ENCODE measurements at places on chromosomes 2 and 18. TPM values are rescaled to one million over a fixed set of nuclear protein-coding genes. Genes with fewer than 3 reads are reported as not detected.

GRCh38 chr18:11529081-11529480, 80.3 kb upstream of the SLC35G4 start:
- DNase-seq: no peak

- no peak for DNase-seq
Observed at GRCh38 chr18:62455222-62455621, 67.6 kb upstream of the ZCCHC2 start.

- no peak for DNase-seq
Observed at GRCh38 chr18:23272498-23273232, 137.4 kb downstream of the CABLES1 start.

DNA sequence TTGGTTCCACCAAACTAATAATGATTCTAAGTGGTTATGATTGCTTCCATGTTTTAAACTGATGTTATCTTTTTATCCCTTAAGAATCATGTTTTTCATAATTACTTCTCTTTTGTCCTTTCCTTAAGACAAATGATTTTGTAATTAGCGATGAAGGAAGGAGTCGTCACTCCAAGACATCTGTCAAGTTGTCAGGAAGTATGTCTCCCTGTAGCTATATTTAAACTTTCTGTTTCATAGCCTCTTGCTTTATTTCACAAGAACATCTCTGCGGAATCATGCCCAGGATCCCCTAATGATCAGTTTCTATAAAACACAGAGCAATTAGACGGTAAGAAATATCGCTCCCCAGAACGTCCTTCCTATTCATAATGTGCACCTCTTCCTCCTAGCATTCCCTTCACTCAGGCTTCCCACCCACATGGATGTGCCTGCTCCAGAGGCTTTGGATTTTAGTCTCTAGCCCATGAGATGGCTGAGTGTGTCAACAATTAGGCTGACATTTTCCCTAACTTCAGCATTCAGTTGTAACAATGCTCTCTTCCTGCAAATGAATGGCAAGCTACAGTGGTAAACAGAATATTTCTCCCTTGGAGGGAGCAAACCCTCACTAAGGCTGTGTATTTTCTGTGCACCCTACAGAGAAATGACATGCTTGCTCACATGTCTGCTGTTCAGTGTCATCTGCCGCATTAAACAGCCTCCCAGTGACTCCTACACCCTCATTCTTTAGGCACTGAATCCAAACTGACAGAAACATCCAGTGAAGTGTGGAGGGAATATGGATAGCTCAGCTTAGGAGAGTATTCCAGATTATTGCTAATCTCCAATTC, 879.6 kb upstream of the CELF4 start:
- no peak for DNase-seq

GRCh38 chr2:37872192-37872750, 52.8 kb upstream of the RMDN2 start:
- DNase-seq: no peak

DNA sequence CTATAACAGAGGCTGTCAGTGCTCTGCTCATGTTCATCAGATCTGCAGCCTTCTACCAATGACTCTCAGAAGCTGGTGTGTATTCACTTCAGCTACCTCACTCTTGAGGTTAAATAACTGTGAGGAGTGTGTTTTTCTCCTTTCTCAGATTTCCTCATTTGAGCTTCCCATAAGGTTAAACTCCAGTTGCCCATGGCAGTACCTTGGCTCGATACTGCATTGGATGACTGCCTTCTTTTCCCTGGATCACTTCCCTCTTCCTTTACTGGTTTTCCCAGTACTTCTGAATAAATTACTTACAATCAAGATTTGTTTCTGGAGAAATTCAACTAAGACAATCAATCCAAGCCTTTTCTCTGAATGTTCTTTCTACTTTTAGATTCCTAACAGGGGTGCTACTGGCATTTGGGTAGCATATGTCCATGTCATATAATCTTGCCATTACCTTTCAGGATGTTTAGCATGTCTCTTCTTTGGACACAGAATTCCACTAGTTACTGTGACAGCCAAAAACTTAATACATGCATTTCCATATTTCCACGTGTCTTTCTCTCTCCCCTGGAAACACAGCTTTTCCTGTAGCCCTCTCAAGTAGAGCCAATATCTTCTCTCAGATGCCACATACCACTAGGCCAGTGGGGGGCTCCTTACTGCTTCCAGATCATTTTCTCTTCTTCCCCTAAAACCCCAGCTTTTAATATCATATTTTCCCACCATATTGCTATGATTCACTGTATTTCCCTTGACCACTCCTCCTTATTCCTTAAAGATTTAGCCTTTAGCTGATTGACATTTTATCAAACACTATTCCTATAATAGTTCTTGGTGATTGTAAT, 15.0 kb upstream of the SPOPL start:
- no peak for DNase-seq

- DNase-seq: no peak
Observed at GRCh38 chr2:205771666-205772065, 89.4 kb downstream of the NRP2 start.

GRCh38 chr18:57976230-57976773, 67.7 kb upstream of the NEDD4L start:
- no peak for DNase-seq

DNA sequence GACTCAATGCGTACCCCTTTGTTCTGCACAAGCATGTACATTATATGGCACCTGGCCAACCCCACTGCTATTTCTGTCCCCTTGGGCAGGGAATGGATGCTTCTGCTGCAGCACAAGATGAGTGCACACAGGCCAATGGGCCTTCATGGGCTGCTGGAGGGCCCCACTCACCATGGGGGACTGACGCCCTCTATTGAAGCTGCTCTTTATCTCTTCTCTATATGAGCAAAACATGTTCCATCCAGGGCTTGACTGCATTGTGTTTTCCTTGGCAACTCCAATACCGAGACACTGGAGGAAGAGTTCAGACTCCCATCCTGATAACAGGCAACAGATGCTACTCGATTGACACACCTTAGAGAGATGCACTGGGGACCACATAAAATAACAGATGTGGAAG, 251.6 kb upstream of the NCKAP5 start:
- DNase-seq: no peak

DNA sequence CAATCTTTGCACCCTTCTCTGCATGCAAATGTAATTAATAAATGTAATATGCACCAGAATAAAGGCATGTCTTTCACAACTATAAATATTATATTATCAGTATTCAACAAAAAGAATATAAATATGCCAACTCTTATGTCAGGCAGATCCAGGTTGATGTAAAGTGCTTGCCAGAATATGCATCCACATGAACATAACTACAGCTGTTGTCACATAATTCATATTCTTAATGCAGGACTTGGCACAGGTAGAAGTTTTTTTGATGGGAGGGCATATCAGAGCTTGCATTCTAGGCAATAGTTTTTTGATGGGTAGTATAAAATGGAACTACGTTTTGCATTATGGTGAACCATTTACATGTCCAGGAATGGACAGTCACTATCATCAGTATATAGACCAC, 544.3 kb downstream of the ZNF804A start:
- DNase-seq: no peak

DNA sequence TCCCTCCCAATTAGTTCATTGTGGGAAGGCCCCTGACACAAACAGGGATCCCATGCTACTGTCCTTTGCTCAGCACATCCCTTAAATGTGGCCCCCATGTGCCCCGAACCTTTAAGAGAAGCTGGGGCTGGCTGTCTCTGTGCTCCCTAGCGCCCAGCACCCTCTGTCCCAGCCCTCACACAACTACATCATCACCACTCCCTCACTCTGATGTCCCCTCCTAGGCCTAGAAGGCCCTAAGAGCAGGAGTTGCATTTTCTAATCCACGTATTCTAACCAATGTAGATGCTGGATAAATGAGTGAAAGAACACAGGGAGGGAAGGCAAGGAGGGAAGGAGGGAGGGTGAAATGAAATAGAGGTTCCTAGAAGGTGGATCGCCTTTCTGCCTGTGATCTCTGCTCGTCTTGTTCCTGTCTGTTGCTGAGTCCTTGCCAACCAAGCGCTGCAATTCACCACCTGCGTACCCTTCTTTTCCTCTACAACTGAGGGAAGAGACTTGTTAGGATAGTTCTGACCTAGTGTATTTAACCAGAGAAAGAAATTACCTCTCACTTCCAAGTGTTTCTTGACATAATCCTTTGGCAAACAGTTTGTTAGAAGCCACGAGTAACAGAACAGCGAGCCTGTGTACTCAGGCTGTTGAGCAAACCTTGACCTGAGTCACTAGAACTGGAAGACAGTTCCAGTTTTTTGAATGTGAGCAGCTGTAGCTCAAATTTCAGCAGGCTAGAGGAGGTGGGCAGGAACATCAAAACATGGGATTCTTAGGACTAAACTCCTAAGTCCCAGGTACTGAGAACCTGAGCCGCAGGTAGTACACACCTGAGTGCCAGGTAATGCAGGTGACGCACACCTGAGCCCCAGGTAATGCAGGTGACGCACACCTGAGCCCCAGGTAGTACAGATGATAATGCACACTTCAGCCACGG, 181.5 kb upstream of the ID2 start:
- no peak for DNase-seq

DNA sequence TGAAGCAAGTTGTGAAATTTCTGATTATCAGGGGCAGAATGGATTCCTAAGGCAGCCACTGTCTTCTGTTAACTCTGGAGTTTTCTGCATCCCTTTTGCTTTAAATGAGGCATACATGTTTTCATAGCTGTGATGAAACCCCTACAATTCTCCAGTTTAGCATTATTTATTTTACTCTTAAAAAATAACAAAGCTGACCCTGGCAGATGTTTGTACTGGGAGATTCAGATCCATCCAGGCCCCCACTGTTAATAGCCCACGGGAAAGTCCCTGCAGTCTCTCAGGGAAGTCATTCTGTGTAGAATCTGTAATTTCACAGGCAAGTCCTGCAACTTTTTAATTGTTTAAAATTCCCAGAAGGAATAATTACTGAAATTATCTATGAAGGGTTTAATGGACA, 353 bp upstream of the SULT1C4 start:
- no peak for DNase-seq

- no peak for DNase-seq
Observed at GRCh38 chr2:135546436-135546835, 15.2 kb downstream of the R3HDM1 start.

DNA sequence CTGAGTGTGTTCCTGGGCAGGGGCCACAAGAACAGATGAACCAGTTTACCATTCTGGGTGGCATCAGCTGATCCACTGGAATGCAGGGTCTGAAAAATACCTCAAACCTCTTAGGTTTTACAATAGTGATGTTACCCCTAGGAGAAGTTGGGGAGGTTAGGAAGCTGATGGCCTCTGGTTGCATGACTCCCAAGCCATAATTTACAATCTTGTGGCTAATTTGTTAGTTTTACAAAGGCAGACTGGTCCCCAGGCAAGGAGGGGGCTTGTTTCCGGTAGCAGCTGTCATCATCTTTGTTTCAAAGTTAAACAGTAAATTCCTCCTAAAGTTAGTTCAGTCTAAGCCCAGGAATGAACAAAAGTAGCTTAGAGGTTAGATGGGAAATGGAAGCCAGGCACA, 113.8 kb upstream of the SLC38A11 start:
- DNase-seq: no peak

- no peak for DNase-seq
Observed at GRCh38 chr2:235900631-235901030, 267.6 kb downstream of the GBX2 start.

DNA sequence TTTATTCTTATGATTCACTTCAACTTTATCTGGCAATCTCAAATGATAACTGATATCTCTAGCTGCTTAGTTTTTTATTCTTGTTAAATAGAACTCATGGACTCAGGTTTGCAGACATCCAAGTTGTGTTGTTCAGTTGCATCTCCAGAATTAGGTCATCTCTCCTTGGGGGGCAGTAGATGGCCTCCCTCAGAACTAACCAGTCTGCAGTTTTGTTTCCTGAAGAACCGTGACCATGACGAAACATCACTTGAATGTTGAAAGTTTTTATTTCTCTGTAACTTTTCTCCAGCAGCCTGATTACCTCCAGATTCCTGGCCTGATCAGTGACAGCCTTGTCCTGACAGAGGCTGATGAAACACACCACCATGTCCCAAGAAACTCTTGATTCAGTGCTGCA, 321.5 kb downstream of the GALNT13 start:
- no peak for DNase-seq

DNA sequence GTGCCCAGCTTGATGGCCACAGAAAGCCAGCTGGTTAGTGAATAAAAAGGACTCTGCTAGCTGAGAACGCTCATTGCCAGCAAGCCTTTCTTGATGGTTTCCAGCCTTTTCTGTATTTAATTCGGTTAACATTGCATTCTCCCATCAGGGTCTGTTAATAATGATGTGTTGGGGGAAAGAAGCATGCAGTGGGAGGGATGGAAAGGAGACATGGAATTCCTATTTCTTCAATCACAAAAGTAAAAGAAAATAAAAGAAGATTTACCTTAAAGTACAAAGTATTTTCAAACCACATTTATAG, 141.9 kb upstream of the RBBP8 start:
- DNase-seq: no peak

GALNT14 gene
- total RNA-seq: 1.6 TPM

NTSR2 gene
- not detected for total RNA-seq

NT5C1B gene
- total RNA-seq: not detected

C2orf66 gene
- not detected for total RNA-seq

ACMSD gene
- total RNA-seq: not detected

ABCG5 gene
- total RNA-seq: not detected

UNC80 gene
- 0.04 TPM for total RNA-seq

AMER3 gene
- total RNA-seq: not detected

SLC11A1 gene
- total RNA-seq: 1.9 TPM

RSAD2 gene
- 12.4 TPM for total RNA-seq

DUSP11 gene
- 46.4 TPM for total RNA-seq

NAT8 gene
- total RNA-seq: not detected

MGAT5 gene
- 22.2 TPM for total RNA-seq

SETBP1 gene
- total RNA-seq: 3.4 TPM

CDH2 gene
- total RNA-seq: not detected

MYL12A gene
- total RNA-seq: 482 TPM

ATP8B1 gene
- total RNA-seq: not detected

CD28 gene
- not detected for total RNA-seq

FOXD4L1 gene
- 0.72 TPM for total RNA-seq

All from Karpas-422 (cell line).